ENCODE measurements at places on chromosomes 6 and 20. TPM values are rescaled to one million over a fixed set of nuclear protein-coding genes. Genes with fewer than 3 reads are reported as not detected.

- DNase-seq, result no peak
These were observed at the start of gene CRISP2 for GRCh38 chr6:49713346-49713745. CRISP2 (minus strand) TSS chr6:49713543; CDS start chr6:49709196, 4,347 bp downstream.

DNA sequence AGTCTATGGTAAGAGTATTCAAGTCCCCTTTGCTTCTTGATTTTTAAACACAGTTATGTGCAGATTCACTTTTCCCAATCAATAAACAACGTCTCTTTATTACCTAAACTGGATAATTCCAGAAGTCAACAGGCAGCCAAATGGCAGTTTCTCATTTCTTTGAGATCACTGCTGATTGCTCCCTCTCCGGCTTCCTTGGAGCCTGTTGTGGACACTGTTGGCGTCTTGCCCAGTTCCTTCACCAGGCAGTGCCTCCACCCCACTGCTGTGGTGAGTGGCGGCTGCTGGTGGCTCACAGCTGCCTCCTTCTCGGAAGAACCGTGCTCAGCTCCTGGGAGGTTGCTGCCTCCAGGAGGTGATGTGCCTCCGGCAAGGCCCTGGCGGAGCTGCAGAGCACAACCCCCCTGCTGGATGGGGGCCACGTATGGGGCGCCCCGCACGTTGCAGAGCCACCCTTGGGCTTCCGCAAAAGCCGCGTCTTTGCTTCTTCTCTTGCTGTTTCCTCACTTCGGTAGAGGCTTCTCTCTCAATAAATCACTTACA, 105.1 kb upstream of the CNKSR3 start:
- peak; percentile 43 for DNase-seq

DNA sequence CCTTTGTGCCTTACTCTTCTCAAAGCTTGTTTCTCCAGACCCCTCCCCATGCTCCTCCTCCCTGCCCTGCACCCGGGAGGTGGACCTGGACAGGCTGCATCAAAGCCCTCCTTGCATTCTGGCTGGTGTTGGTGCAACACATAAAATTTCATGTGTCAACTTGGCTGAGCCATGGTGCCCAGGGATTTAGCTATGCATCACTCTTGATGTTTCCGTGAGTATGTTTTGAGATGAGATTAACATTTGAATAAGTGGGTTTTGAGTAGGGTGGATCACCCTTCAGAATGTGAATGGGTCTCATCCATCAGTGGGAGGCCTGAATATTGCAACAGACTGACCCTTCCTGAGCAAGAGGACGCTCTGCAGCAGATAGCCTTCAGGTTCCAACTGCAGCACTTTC, 4.4 kb upstream of the OCSTAMP start:
- DNase-seq, result no peak

DNA sequence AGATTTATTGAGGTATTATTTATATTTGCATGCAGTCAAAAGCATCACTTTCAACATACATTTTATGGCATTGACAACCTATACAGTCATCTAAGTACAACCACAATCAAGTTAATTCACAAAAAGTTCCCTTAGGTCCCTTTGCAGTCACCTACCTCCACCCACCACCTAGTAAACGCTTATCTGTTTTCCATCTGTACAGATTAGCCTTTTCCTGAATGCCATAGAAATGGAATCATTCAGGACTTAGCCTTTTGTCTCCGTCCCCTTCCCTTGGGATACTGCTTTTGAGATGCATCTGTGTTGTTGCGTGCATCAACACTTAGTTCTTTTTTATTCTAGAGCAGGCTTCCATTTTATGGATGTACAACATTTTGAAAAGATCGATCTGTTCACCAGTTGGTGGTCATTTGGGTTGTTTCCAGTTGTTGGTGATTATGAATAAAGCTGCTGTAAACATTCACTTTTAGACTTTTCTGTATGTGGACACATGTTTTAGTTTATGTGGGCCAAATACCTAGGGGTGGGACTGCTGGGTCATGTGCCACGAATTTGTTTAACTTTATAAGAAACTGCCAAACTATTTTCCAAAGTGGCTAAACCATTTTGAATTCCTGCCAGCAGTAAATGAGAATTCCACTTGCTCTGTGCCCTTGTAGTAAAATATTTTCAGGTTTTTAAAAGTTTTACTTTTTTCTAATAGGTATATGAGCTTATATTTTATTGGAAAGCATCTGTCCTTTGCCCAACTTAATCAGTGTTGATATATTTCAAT, 17.6 kb upstream of the IFNGR1 start:
- peak; percentile 63 for DNase-seq

DNA sequence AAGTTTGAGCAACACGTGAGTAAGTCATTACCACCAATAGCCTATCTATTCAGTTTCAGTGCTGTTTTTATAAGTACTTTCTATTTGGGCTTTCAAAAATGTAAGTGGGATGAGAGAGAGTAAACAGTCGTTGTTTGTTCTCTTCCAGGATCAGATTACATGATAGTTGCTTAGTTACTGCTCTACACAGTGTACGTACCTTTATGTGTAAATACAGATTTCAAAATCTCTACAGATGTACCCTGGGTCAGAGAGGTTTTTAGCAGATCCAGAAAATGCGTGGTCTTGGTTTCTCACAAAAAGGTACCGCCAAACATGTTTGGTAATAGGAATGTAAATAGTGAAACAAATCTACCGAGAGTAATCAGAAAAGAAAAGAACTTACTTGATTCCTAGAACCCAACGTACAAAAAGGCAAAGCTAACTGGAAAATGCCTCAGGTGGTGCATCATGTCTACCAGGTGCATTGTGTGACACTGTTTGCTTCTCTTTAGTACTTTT, 421.1 kb downstream of the BCKDHB start:
- DNase-seq, result no peak

- DNase-seq, result no peak
These were observed 4.7 kb downstream of the GTSF1L start for GRCh38 chr20:43722153-43722505.

DNA sequence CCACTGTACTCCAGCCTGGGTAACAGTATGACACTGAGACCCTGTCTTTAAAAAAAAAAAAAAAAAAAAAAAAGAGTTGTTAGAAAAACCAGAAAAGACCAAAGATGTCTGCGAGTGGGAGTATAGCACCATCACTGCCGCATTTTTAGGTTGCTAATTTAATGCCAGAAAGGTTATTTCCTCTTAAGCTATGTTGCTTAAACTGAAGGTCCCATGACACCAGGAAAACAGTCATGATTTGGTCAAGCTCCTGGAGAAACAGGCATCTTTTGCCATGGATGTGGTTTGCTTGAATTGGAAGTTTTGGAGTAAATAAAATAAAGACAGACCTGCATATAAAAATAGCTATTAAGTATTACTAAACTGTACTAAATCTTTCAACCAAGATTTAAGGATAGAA, 68.3 kb upstream of the TNFRSF21 start:
- DNase-seq, result no peak

DNA sequence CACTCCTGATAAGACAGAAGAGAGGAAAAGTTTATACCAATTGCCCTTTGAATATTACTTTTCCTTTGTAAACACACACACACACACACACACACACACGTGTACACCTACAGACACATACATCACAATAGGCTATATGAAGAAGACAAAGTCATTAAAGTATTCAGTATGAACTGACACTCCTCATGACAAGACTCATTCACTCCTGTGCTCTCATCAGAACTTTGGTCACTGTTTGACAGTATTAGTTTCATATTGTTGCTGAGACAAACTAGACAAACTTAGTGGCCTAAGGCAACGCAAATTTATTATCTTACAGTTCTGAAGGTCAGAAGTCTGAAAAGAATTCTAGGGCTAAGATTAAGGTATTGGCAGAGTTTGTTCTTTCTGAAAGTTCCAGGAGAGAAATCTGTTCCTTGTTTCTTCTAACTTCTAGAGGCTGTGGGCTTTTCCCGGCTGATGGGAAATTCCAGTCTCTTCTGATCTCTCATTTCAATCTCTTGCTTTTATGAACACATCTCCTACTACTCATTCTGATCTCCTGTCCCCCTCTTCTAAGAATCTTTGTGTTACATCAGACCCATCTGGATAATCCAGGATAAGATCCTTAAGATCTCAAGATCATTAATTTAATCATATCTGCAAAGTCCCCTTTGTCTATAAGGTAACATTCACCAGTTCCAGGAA, 171.3 kb downstream of the HACE1 start:
- DNase-seq, result no peak

DNA sequence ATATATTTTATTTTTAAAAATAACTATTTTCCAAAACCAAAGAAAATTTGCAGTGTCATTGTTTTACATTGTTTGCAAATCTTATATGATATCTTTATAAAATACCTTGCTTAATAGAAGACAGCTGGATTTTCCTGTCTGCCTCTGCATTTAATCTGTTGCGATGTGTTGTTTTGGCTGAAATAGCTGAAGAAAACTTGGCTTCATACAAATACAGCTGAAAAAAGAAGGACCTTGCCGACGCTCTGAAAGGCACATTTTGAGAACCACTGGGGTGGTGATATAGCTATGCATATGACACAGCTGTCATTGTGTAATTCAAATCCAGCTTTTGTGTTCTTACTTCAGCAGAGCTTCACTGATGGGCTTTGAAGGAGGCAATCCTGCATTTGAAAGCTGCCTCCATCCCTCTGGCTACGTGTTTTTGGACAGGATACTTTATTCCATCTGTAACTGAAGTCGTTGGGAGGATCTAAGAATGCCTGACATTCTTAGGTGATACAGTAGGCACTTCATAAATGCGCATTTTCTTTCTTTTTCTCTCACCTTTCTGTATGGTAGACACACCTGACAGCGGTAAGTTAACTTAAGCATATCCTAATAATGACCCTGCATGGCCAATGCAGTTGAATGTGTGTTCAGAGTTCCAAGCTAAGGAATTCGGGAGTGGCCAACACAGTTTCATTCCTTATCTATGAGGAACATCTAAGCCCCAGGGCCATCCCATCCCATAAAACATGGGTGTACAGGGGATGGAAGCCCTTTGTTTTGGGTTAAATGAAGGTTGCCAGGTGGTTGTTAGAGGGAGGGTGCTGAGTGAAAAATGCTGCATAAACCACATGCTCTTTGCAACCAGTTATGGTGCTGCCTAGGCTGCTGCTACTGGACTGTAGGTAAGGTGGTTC, 213.0 kb downstream of the TFAP2A start:
- DNase-seq, result no peak

- no peak for DNase-seq
These were observed 87.3 kb upstream of the NHSL1 start for GRCh38 chr6:138586638-138587037.

CDH22 gene
- total RNA-seq, result 0.05 TPM

CLPSL2 gene
- not detected for total RNA-seq

RNF39 gene
- not detected for total RNA-seq

Data from dermis blood vessel endothelial cell (primary cell).